GM23338 (cell line): ENCODE measurements at places on chromosomes 6 and 20.

- H3K4me1 ChIP-seq, result no peaks in the 10 kb centered on the region
- H3K36me3 ChIP-seq, result no peaks in the 10 kb centered on the region
- no peak overlapping the region for H3K4me3 ChIP-seq
- no peaks in the 10 kb centered on the region for H3K27me3 ChIP-seq
These were observed 8.1 kb upstream of the TSPYL1 start for GRCh38 chr6:116287689-116288282.

- H3K4me3 ChIP-seq, result no peak overlapping the region
- no peaks in the 10 kb centered on the region for H3K36me3 ChIP-seq
- H3K27me3 ChIP-seq, result no peaks in the 10 kb centered on the region
- no peak for DNase-seq
These were observed 15.1 kb downstream of the SOX4 start for GRCh38 chr6:21608601-21609000.

DNA sequence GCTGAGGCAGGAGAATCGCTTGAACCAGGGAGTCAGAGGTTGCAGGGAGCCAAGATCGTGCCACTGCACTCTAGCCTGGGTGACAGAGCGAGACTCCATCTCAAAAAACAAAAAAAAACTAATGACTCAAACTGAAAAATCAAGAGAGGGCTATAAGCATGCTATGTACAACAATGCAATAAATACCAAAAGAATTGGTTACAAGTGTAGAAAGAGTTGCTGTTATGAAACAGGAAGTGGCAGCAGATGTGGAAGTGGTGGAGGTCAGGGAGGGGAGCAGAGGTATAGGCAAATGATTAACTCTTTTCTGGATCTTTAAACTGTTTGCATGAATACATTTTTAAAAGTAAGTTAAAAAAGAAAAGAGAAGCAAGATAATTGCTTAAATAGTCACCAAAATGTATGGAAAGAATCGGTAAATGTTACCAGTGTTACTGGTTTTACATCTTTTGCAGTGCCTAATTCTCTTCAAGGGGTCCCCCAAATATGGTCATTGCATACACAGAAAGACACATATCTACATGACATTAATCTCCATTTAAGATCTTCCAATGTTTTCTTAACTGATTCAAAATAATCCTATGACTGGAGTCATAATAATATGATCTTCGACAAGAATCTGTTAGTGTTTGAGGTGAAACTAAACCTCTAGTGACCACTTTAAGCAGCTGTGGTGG is 15.0 kb downstream of the CALHM6 start:
- H3K27ac ChIP-seq, result no peak overlapping the region
- H3K4me1 ChIP-seq, result no peaks in the 10 kb centered on the region; the same call in 1 of the 2 replicates
- no peak for DNase-seq
- H3K4me3 ChIP-seq, result no peak overlapping the region
- no peaks in the 10 kb centered on the region for H3K36me3 ChIP-seq

DNA sequence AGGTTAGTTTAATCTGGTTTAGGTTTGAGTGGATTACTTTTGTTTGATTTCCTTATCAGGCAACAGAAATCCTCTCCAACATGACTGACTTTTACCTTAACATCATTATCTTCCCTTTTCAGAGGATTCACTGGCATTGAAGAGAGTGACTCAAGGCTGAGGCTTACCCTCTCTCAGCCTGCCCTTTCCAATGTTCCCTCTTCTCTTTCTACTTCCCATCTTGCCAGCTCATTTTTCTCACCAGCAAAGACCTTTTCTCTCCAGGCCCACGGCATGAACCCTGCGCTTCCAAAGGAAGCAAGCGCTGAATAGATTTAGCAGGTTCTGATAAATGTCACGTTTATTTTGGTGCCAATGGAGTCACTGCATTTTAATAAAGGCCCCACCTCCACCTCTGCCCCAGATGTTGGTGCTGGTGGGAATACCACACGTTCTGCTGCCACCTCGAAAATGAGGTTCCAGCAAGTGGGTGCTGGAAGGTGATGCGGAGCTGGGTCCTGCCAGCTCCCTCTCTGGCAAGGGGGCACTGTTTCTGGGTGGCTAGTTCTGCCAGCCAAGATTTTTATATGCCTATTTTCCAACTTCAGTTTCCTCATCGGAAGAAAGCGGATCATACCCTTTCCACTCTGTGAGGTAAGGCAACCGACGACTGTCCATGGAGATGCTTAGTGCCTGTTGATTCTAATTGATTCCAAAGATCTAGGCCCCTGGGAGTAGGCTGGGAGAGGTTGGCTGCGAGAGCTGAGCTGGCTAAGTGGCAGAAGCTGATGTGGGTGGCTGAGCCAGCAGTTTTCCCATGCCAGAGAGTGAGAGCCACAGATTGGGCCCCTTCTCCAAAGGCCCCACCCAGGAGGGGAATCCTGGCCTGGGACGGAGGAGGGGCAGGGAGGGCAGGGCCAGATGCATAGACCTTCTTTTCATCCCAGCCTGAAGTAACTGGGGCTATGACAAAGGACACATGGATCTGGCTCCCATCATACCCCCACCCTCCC is 87.7 kb upstream of the MAFB start:
- no peaks in the 10 kb centered on the region for H3K27me3 ChIP-seq
- no peaks in the 10 kb centered on the region; the same call in 1 of the 2 replicates for H3K4me1 ChIP-seq
- no peak for DNase-seq
- H3K4me3 ChIP-seq, result no peak overlapping the region
- H3K27ac ChIP-seq, result no peak overlapping the region
- no peaks in the 10 kb centered on the region for H3K36me3 ChIP-seq

DNA sequence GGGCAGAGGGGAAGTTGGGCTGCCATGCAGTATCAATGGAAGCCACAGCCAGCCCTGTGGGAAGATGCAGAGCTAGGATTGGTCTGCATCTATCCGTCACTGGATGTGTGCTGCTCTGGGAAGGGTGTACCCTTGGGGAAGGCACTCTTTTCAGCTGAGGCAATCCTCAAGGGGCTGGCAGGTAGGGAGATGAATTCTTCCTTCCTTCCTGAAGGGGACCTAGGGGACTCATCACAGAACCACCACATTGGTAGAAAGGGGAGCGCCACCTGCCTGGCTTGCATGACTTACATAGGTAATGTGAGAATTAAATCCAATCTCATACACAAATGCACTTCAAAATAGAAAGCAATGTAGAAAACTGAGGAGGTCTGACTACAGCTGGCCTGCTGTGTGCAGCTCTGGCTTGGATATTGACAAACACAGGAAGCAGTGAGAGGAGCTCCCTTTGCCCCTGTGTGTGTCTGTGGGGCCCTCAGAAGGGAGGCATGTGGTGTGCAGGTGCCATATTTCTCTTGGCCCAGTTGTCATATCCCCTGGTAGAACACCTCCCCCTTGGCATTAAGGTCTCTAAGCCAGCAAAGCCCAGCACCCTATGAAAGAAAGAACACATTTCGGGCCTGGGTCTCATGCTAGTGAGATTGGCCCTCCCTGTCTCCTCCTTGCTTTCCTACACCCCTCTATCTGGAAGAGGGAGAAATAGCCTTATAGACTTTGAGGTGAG is 260.3 kb upstream of the MOCS1 start:
- H3K4me3 ChIP-seq, result no peak overlapping the region
- no peaks in the 10 kb centered on the region for H3K4me1 ChIP-seq
- peak; percentile 26 for DNase-seq
- no peak overlapping the region for H3K27ac ChIP-seq
- no peaks in the 10 kb centered on the region for H3K27me3 ChIP-seq

DNA sequence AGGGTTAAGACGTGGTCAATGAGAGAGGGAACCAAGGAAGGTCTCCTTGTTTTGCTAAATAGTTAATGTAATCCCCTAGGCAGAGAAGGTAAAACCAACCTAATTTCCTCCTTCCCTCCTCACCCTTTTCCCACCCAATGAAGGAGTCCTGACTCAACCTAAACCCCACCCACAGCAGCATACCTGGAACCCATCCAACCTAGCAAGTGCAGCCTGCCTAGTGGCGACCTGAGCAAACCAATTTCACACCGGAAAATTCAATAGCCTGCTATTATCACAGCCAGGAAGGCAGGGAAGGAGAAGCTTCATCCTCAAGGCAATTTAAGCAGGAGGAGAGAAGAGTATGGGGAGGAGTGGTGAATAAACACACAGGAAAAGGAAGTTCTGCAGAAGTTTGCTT is 46.9 kb downstream of the OSTM1 start:
- no peaks in the 10 kb centered on the region for H3K4me1 ChIP-seq
- no peaks in the 10 kb centered on the region for H3K36me3 ChIP-seq
- H3K4me3 ChIP-seq, result no peak overlapping the region
- no peaks in the 10 kb centered on the region for H3K27me3 ChIP-seq

- DNase-seq, result no peak
- H3K4me1 ChIP-seq, result no peaks in the 10 kb centered on the region
- H3K4me3 ChIP-seq, result no peak overlapping the region
- no peak overlapping the region for H3K27ac ChIP-seq
- no peaks in the 10 kb centered on the region for H3K36me3 ChIP-seq
- peaks cover 2% of the 10 kb centered on the region; the same call in 1 of the 2 replicates for H3K27me3 ChIP-seq
These were observed 18.2 kb upstream of the TAGAP start for GRCh38 chr6:159062976-159063375.

DNA sequence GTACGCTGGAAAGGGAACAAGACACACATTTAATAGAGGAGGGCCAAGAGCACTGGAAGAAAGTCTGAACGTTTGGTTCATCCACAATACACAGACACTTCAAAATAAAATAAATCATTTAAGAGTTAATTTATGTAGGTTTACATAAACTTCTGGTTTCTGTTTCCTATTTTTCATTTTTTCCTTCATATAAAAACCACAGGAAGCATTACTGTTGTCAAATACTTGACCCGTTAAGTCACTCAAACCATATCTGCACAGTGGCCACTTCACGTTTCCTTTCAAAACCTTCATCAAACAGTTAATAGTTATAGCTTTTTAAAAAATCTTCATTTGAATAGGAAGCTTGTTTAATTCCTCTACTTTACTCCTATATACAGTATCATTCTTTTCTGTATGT is 257.6 kb upstream of the THEMIS start:
- H3K36me3 ChIP-seq, result no peaks in the 10 kb centered on the region
- no peak overlapping the region for H3K4me3 ChIP-seq
- H3K27me3 ChIP-seq, result no peaks in the 10 kb centered on the region
- no peak overlapping the region for H3K27ac ChIP-seq
- H3K4me1 ChIP-seq, result no peaks in the 10 kb centered on the region

DNA sequence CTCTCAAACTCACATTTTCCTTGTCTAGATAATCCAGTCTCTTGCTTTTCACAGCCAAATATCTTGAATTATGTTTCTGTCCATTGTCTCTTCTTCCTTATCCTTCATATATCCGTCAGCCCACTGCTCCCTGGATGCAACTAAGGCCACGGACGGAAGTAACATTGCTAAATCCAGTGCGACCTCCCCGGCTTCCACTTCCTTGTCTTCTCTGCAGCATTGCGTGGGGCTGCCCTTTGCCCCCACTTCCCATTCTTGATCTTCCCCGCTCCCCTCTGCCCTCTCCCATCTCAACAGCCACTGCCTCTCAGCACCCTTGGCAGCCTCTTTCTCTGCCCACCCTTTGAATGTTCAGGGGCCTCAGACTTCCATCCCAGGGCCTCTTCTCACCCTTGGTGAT is 190.4 kb upstream of the UST start:
- H3K36me3 ChIP-seq, result no peaks in the 10 kb centered on the region
- H3K4me1 ChIP-seq, result no peaks in the 10 kb centered on the region
- H3K27me3 ChIP-seq, result peaks cover 9% of the 10 kb centered on the region
